ENCODE measurements at places on chromosomes 11 and 22. TPM values are rescaled to one million over a fixed set of nuclear protein-coding genes. Genes with fewer than 3 reads are reported as not detected.

The TMEM121B gene
- 9.0 TPM for total RNA-seq

The OR5AK2 gene
- not detected for total RNA-seq

The SLC15A3 gene
- 3.3 TPM for total RNA-seq

The IL17REL gene
- 0.27 TPM for total RNA-seq

The NPTXR gene
- 8.7 TPM for total RNA-seq

Data from cerebellum (tissue), 4 donors.